RCC 7860 (cell line): ENCODE measurements at places on chromosomes 4 and X.

DNA sequence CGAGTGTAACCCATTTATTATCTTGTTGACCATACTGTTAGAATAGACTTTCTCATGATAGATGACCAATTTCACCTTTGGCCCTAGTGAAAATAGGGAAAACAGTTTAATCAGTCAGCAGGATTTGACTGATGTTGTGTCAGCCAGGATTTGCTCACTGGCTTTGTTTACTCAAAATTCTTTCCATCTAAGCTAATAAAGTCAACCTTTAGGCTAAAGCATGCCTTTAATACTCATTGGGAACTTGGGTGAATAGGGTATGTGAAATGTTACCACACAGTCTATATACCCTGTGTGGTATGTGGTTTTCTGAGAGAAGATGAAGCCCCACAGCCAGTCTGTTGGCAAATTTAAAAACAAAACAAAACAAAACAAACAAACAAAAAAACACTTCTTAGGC lies 18.7 kb upstream of the SPANXB1 start:
- no peak for DNase-seq

DNA sequence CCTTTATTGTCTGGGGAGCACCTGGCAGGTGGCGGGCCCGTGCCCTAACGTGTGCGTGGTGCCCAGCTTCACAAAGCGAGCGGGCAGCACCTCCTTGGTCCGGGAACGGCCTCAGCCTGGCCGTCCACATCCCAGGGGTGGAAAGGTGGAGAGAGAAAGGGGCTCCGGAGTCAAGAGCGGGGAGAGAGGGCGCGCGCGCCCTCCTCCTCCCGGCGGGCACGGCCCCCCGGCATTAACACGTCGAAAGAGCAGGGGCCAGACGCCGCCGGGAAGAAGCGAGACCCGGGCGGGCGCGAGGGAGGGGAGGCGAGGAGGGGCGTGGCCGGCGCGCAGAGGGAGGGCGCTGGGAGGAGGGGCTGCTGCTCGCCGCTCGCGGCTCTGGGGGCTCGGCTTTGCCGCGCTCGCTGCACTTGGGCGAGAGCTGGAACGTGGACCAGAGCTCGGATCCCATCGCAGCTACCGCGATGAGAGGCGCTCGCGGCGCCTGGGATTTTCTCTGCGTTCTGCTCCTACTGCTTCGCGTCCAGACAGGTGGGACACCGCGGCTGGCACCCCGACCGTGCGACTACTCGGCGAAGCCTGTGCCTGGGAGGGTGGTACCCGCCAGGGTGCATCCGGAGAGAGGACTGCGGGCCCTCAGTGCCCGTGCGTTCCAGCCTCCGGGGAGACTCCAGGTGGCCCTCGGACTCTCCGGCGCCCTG lies at the start of gene KIT:
TSS of gene KIT (plus strand) at position 407 of the 701 bp plus-strand sequence. CDS start at position 465, 58 bp downstream.
- no peak for DNase-seq

GRCh38 chr4:188911199-188911598 lies 772.0 kb downstream of the TRIML1 start:
- DNase-seq = no peak

DNA sequence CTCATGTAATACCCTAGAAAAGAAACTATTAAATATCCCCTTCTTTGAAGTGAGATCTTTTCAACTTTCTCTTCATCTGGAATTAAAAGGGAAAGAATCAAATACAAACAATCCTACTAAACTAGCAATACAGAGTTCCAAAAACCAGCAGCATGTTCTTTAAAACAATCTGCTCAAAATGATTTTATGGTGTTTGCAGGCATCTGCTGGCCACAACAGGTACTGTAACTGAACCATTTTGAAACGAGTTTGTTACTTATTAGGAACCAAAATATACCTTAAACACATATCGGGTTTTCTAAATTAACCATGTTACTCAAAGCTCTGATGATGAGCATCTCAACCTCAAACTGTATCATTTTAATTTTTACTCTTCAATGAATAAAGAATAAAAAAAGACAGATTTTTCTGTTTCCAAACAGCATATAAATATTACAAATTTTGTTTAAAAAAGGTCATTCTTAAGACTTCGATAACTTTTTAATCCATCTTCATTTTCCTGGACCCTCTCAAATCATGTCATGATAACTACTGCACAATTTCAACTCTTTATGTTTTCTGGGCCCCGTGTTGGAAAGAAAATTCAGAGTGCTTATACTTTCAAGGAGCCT lies 56.5 kb downstream of the ARAP2 start:
- DNase-seq = no peak

- no peak for DNase-seq
These were observed 344.5 kb upstream of the NOCT start for GRCh38 chr4:138671106-138671505.

GRCh38 chr4:96093563-96093962 lies 253.7 kb downstream of the PDHA2 start:
- DNase-seq = no peak

- peak; percentile 9 for DNase-seq
These were observed 229.6 kb upstream of the PGRMC2 start for GRCh38 chr4:128517096-128517738.

DNA sequence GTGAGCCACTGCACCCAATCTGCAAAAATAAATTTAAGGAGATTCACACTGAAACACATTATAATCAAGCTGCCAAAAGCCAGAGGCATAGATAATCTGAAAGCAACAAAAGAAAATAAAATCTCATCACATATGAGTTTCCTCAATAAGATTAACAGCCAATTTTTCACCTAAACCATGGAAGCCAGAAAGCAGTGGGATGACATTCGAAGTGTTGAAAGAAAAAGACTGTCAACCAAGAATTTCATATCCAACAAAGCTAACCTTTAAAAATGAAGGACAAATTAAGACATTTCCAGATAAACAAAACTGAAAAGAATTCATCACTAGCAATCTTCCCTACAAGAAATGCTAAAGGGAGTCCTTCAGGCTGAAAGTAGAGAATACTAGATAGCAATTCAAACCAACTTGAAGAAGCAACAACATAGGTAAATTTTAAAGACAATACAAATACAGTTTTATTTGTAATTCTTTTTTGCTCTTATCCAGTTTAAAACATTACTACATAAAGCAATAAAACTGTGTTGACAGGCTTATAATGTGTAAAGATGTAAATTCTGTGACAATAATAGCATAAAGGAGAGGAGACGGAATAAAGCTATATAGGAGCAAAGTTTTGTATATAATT lies 23.1 kb upstream of the KLHL8 start:
- DNase-seq = no peak

DNA sequence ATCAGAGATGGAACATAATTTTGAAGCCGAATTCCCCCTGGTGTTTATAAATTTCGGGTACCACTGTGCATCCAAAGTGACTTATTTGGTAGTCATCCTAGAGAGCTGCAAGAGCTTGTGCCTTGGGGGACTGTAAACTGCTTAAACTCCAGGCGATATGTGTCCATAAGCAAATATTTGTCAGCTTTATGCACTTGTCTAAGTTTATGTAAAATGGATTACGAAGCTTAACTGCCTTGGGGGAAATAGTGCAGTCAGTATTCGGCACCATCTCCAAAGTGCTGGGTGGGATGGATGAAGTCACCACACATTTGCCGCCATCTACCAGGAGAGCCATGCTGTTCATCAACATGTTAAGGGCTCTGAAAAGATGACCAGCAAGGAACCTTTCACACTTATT lies 65.9 kb downstream of the CC2D2A start:
- DNase-seq = no peak

GRCh38 chrX:7242613-7243012 lies 94.7 kb upstream of the PUDP start:
- DNase-seq = no peak

GRCh38 chrX:103063191-103063845 lies 653 bp downstream of the BEX1 start:
- DNase-seq = no peak

DNA sequence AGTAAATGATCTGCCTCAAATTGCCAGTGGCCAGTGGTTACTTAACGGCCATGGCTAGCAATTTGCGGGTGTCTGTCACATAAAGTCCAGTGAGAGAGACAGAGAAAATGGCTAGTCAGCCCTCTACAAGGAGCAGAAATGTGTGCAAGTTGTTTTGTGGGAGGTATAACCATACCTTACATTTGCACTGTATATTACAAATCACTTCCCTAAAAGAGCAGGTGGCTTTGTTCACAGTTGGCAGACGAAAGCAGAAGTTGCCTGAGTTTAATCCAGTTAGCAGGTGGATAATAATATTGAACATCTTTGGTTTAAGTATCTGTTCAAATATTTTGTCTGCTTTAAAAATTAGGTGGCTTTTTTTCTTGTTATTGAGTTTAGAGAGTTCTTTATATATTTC lies 15.6 kb downstream of the SRPX start:
- no peak for DNase-seq

- DNase-seq = no peak
These were observed 136.3 kb downstream of the MGST2 start for GRCh38 chr4:139801895-139802294.

GRCh38 chrX:135194684-135195083 lies 23.5 kb upstream of the CT55 start:
- DNase-seq = no peak

DNA sequence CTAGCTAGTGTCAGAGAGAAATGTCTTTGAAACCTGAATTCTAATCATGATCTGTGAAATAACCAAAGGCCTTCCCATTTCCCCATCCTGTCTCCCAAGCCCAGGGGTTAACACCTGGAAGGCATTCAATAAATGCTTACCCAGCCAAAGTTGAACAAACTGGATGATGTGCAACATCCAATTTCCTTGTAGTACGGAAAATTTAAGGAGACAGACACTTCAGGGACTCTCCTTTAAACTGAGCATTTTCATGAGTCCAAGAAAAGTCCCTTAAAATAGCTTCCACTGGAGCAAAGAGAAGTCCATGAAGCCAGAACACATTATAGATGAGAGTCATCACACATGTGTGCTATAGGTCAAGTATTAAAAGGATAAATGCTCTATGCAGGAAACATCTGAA lies 271.2 kb downstream of the RAB28 start:
- DNase-seq = no peak

DNA sequence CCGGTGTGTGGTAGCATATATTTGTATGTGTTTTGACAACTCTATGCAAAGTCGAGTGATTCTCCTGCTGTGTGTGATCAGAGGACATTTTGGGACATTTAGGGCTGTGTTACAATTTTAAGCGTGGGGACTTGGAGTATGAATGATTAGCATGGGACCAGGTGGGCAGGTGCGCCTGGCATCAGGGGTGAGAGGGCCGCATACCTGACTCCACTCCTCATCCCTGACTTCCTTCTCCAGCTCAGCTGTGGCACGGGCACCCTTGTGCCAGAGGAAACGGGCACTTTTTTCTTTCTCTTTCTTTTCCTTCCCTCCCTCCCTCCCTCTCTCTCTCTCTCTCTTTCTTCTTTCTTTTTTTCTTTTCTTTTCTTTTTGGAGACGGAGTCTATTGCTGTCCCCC lies 15.7 kb upstream of the PLCXD1 start:
- no peak for DNase-seq

- DNase-seq = no peak
These were observed 19.7 kb downstream of the FNIP2 start for GRCh38 chr4:158788516-158788915.

DNA sequence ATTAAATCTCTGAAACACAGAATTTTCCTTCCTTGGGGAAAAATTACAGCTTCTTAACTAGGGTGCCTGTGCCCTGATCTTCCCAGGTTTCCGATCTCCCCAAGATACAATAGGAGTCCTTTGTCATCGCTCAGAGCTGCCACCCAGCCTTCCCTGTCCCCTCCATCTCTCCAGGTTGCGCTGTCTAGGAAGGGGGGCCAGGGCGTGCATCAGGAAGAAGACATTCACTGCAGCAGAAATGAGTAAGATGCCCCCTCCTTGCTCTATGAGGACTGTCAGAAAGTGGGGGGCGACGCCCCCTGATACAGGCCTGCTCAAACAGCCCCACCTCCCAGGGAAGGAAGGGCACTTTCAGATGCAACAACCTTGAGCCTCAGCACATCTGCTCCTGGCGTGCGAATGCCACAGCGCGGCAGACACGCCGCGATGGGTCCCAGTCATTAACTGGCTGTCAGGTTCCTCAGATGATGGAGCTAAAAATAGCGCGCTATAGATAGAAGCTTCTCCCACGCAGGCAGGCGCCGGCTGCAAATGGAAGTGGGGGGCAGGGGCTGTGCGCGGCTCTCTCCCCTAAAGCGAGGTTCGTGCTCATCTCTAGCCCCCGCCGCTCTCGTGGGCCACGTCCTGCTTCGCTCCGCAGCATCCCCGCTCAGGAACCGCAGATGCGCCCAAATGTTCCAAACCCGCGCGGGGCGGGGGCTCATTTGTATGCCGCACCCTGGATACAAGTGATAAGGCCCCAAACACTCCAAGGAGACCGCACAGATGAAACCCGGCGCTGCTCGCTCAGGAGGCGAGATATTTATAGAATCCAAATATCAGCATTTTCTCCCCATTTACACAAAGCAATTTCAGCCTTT lies 57.6 kb upstream of the LGI2 start:
- no peak for DNase-seq
